Inflammatory macrophage (primary cell): ENCODE measurements at places on chromosomes 11 and 22.

- no peak for DNase-seq
These were observed 23.3 kb downstream of the P4HA3 start for GRCh38 chr11:74288161-74288560.

GRCh38 chr11:128840137-128840536 lies 27.0 kb downstream of the KCNJ1 start:
- DNase-seq: no peak

DNA sequence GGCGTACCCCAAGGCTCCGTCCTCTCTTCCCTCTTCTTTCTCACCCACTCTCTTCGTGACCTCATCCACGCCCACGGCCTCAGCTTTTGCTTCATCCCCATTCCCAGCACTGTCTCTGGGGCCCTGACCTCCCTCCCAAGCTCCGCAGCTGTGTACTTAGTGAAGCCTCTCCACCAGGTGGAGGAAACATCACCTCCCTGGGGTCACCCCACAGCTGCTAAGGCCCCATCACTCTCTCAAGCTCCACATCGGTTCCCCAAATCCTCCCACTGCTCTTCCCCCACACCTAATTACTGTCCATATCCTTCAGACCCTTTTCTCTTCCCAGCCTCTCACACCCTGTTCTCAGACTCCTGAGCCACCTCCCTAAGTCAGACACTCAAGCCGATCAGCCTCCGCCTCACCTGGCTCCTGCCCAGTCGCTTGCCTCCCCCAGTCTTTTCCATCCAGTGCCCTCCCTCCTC lies 7.9 kb upstream of the SYT7 start:
- DNase-seq: peak; percentile 61

DNA sequence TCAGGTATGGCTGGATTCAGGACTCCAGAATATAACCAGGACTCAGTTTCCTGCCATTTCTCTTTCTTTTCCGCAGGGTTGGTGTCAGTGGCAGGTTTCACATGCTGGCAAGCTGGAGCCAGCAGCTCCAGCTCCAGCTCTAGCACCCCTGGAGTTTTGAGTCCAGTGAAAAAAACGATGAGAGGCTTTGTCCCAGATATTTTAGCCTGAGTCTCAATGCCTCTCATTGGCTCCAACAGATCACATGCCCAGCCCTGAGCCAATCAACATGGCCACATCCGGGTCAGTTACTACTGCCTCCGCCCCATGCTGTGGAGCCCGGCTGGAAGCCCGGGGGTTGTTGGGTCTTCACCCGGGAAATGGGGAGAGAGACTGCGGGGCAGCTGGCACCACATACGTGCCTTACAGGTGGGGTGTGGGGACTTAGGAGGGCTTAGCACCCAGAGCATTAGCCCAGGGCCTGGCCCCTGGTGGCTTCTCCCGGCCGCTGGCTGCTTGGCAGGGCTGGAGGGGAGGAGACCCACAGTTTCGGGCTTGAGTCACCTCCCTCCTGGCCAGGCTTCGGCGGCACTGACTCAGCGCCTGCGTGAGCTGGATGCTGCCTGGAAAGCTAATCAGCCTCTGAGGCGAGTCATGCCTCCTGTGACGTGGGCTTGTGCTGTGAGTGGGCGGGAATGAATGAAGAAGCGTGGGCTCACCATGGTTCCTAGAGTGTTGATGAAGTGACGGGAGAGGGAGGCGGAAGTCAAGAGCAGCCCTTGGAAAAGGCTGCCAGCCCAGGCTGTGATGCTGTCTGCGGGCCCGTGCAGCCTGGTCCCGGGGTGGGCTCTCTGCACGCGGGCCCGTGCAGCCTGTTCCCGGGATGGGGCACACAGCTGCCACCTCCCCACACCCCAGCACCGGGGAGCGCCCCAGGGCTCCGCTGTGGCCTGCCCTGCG lies 15.3 kb upstream of the MRTFA start:
- DNase-seq: peak; percentile 99

- DNase-seq: no peak
These were observed 2.2 kb upstream of the OR52H1 start for GRCh38 chr11:5550440-5551095.

DNA sequence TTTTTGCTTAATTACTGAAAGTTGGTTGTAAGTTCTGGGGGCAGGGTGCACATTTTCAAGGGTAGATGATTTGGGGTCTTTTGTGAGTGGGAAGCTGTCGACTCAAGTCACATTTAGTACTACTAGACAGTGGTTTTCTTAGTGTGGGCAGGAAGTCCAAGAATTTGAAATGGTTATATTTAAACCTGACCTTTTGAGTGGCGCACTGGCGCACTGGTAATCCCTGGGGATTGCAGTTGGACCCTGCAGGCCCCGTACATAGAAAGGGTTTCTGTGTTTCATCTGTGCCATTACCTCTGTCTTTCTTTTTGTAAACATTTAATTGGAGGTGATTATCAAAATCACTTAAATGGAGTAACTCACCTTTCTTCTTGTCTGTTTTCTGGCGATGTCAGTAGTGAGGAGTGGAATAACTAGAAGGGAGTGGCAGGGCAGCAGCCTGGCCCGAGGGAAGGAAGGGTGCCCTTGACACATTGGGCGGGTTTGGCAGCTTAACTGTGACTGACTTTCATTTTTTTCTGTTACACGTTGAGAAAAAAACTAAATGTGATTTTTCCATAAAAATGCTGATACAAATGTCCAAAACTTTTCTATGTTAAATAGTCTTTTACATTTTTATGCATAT lies 101.8 kb upstream of the GAL start:
- DNase-seq: no peak

GRCh38 chr11:129709801-129710398 lies 105.7 kb upstream of the TMEM45B start:
- DNase-seq: no peak

- no peak for DNase-seq
These were observed 47.0 kb upstream of the TIMP3 start for GRCh38 chr22:32754413-32755041.

DNA sequence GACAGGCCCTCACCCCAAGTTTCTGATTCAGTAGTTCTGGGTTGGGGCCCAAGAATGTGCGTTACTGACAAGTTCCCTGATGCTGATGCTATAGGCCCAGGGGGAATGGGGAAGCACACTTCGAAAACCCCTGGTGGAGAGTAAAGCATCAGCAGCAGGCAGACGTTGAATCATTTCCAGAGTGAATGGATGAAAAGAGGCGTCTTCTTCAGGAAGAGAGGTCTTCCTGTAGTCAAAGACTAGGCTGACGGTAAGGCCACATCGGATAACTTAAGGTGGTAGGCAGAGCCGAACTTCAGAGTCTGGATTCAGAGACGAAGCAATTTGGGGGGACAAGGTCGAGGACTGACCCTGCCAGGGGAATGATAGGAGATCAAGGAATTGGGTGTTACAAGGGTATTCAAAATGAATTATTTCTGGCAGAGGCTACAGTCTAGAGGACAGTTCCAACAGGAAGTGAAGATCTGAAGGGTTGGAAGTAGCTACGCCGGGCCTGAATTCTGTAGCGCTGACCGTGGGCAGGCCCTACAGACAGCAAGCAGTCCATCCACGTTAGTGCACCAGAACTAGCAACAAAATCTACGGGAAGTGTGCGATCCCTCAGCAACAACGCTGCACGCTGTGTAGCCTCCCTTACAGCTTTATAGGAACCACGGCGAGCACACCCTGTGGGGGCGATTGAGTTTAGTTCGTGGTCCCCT lies 862 bp upstream of the CENATAC start:
- peak; percentile 57 for DNase-seq

- no peak for DNase-seq
These were observed 332.2 kb downstream of the INSC start for GRCh38 chr11:15446929-15447328.

DNA sequence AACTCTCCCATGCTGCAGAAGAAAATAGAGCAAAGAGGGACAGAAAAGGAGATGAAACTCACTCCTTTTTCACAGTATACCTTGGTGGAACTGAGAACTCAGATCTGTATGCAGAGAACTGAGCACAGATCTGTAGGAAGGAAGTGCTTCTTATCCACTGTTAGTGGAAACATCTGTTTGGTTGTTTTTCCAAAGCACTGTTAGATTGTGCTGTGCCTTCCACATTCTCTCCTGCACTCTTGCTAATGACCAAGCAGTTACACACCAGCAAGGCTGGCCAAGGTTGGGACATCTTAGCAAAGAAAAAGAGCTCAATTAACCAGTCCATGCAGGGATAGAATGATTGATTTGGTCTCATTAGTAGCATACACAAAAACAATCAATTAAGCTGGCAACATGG lies 20.1 kb upstream of the SIK2 start:
- DNase-seq: no peak

- DNase-seq: no peak
These were observed 972.8 kb downstream of the OPCML start for GRCh38 chr11:132559331-132560036.

GRCh38 chr22:30277547-30278344 lies 11.1 kb upstream of the OSM start:
- DNase-seq: peak; percentile 50

DNA sequence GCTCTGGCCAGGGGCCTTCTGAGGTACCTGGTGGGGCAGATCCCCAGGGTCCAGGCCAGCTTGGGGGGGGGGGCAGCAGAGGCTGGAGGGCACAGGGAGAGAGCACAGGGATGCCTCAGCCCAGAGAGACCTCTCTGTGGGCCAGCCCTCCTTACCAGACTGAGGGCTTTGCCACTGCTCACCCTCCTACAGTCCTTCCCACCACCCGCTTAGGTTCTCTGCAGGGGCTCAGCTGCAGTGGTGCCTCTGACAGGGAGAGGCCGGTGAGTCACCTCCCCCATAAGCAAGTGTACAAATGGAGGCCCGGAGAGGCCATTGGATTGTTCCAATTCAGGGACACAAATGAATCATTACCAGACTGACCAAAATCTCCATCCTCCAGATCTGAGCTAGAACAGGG lies 68.1 kb upstream of the LMO1 start:
- peak; percentile 31 for DNase-seq

DNA sequence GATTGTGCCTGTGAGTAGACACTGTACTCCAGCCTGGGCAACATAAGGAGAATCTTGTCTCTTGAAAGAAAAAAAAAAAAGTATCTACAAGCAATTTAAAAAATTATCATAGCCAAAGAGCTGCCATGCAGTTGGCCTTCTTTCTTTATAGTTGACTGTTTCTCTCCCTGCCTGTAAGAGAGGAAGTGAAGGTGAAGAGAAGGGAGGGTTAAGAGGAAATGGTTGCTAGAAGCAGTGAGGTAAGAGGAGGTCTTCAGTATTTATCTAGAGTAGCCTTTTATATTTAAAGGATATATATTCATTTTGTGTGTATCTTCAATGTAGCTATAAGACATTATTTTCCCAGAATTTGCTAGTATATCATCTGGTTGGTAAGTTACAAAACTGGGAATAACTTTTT lies 217.9 kb downstream of the TMEM135 start:
- no peak for DNase-seq

DNA sequence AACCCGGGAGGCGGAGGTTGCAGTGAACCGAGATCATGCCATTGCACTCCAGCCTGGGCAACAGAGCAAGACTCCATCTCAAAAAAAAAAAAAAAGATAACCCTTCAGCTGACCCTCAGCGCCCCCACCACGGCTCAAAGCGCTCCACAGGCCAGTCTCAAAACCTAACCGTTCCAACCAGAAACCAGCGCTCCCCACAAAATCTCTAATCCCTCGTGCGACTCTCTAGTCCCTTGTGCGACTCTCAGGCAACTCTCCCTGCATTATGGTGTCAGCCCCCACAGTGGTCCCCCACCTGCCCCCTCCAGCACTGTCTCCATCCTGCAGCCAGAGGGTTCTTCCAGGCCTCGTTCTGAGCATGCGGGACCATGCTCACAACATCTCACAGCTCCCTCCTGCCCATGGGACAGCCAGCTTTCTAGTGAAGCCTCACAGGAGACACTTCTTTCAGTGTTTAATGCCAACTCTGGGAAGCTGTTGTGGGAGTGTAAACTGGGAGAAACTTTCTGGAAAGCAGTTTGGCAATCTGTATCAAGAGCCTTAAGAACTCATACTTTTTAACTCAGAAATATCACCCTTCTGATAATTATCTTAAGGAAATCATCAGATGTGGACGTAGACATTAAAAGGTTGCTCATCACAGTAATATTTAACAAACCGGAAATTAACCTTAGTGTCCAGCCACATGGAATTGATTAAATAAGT lies 4.2 kb upstream of the RASGRP2 start:
- no peak for DNase-seq

GRCh38 chr11:120229451-120230424 lies 10.2 kb upstream of the POU2F3 start:
- DNase-seq: peak; percentile 59

DNA sequence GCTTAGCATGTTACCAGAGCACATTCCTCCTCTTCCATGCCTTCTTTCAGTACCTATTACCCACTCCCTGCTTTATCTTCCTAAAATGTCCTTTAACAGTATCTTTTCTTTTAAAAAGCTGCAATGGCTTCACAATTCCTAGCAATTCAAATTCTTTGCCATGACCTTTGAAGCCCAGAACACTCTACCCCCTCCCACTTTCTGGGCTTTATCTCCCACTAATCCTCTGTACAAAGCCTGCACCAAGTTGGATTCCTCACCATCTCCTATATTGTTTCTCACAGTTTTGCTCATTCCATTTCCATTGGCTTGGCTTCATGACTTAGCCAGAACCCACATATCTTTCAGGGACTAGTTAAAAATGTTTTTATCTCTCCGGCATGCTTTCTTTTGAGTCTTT lies 80.9 kb downstream of the FAM76B start:
- no peak for DNase-seq

DNA sequence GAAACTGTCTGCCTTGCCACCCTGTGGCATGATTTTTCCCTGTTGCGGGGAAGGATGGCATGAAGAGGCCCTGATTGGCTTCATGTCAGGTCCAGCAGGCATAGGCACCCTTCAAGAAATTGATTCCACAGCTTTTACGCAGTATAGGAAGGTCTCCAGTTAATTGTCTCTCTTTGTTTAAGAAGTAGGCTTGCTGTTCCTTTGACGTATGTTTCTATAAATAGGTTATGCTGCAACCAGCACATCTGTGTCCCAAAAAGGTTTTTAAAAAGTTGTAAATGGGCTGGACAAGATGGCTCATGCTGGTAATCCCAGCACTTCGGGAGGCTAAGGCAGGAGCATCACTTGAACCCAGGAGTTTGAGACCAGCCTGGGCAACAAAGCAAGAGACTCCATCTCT lies 62.6 kb downstream of the CD6 start:
- no peak for DNase-seq

DNA sequence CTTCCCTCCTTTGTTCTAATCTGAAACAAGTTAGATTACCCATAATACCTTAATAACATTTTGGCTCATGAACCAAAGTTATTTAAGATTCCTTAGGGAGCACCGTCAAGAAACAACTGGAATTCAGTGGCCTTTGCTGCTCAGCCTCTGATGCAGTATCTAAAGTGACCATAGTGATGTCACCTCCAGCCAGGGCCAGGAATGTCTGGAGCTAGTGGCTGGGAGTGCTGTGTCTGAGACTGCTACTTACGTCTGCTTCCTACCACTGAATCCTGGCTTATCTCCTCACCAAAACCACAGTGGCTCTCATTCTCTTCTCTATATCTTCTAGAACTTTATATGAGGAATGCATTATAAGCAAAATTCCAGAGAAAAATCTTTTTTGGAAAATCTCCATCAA lies 658.0 kb downstream of the DLG2 start:
- DNase-seq: no peak
